Heart left ventricle (tissue), 16 donors: ENCODE measurements at places on chromosomes 12 and 14. TPM values are rescaled to one million over a fixed set of nuclear protein-coding genes. Genes with fewer than 3 reads are reported as not detected.

DNA sequence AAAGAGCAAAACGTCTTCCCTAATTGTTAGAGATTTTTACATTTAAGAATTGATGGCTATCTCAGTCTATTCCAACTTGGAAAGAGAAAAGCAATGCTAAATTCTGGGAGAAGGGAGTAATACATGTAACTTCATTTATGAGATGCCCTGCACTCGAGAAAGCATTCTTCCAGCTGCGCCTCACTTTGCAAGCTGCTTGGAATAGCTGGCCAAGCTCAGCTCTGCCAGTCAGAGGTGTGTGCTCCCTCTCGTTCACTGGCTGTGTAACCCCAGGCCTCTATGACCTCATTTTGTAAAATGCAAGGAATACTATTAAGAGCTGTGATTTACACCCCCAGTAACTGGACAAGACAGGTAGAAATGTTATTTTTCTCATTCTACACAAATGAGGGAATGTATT is 79.1 kb downstream of the OTX2 start:
- no peak for DNase-seq

The NGDN gene
- 18.9 TPM for total RNA-seq

GRCh38 chr14:34003691-34004090 is 52.8 kb upstream of the EGLN3 start:
- DNase-seq, result no peak

DNA sequence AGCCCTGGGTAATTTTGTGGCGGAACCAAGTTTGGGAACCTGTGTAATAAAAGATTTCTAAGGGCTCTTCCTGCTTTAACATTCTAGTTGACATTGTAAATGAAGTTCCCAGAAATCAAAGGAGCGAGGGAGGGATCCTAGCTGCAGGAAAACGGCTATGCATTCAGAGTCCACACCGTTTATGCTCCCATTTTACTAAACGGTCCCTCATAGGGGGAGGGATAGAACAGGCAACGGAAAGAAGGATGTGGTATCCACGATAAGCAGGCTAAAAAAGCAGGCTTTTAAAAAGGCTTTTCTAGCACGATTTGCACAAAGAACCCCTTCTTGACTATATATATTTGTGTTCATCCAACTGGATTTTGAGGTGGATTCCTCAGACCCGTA is 559 bp downstream of the SYNJ2BP start:
- DNase-seq, result no peak

The FAIM2 gene
- 14.1 TPM for total RNA-seq

DNA sequence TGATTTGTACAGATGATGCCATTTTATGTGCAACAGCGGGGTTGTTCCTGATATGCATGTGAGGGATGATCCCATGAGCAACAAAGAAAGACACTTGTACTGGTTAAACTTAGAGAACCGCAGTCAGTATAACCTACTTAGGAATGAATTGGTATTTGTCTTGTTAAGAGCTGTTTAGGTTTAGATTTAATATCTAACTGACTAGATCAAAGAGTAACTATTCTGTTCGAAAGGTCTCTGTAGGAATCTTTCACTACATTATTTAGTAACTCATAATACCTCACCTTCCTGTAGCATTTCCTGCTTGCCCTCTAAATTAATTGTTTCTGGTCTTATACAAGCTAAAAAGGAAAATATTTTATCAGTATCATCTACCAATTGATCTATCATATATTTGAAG is 350.4 kb downstream of the TRHDE start:
- DNase-seq, result no peak

- DNase-seq, result no peak
Measured at GRCh38 chr12:42809226-42809625, 219.7 kb upstream of the PRICKLE1 start.

DNA sequence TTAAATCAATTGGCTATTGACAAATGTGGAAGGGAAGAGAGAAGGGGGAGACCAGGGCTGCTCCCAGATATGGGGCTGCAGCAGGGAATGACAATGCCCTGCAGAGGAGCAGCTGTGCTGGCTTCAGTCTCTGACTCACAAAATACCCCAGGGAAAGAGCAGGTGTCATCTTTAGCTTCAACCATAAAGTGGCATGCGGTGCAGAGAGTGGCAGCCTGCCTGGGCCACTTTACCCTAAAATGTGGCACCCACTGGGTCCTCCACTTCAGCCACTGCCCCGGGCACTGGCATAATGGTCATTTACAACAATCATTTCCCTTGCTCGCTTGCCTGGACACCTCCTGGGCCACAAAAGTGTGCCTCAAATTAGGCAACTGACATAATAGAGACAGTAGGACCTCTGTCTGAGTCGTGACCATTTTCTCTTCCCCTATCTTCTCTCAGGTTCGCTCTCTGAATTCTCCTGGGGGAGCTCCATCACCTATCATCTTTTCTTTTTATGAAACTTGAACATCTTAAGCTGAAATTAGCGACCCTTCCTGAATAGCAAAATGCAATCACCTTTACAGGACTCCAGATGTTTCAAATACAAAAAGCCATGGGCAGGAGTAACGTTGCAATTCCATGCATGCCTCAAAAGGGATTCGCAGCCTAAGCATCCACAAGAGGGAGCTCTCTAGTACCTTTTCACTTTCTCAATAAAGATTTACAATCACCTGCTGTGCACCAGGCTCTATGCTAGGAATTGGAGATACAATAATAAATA is 179.9 kb upstream of the ATF7IP start:
- DNase-seq, result no peak

GRCh38 chr12:2332947-2333346 is 280.2 kb downstream of the CACNA1C start:
- no peak for DNase-seq

The LUM gene
- 25.3 TPM for total RNA-seq

The FAM90A1 gene
- not detected for total RNA-seq

DNA sequence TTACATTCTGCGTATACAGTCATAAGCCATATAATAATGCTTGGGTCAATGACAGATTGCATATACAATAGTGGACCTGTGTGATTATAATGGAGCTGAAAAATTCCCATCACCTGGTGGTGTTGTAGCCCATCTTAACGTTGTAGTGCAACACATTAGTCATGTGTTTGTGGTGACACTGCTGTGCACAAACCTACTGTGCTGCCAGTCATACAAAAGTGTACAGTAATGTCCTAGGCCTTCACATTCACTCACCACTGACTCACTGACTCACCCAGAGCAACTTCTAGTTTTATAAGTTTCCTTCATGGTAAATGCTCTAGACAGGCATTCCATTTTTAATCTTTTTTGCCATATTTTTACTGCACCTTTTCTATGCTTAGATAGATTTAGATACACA is 194.8 kb upstream of the SEL1L start:
- no peak for DNase-seq

- no peak for DNase-seq
Measured at GRCh38 chr12:48031135-48031960, 27.1 kb upstream of the COL2A1 start.

The LRRC10 gene
- 44.6 TPM for total RNA-seq

The JAG2 gene
- total RNA-seq, result 28.6 TPM

The PXMP2 gene
- total RNA-seq, result 38.8 TPM

The P2RX2 gene
- not detected for total RNA-seq

The KRT86 gene
- total RNA-seq, result not detected
